ENCODE measurements at places on chromosomes 2 and 18.

DNA sequence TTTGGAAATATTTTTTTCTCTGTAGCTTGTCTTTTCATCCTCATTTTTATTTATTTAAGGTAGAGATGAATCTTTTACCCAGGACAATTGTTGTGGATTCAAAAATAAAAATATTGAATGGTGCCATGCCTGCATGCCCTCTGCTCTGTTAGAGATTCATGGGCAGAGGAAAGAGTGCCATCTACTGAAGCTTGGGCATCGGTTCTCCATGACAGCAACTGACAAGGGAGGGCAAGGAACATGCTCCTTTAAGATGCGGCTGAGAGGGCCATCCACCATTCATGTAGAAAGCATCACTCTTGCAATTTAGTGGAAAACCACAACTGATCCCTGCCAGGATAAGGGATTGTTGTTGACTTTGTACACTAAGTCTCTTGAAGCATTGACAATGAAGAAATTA is 79.9 kb downstream of the PARD3B start:
- DNase-seq, result no peak

DNA sequence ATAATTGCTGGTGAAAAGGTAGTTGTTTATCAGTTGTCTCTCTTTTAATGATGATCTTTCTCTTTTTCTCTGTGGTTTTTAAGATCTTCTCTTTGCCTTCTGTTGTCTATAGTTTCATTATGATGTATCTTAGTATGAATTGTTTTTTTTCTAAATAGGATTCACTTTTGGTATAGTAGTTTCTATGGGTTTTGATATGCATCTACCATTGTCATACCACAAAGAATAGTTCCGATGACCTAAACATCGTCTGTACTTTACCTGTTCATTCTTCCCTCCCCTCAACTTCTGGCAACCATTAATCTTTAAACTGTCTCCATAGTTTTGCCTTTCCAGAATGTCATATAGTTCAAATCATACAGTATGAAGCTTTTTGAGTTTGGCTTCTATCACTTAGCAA is 19.6 kb downstream of the RDH14 start:
- no peak for DNase-seq

- DNase-seq, result no peak
These were observed 67.1 kb upstream of the CTDP1 start for GRCh38 chr18:79612291-79613108.

- DNase-seq, result no peak
These were observed 408.8 kb downstream of the NUP35 start for GRCh38 chr2:183533021-183533420.

DNA sequence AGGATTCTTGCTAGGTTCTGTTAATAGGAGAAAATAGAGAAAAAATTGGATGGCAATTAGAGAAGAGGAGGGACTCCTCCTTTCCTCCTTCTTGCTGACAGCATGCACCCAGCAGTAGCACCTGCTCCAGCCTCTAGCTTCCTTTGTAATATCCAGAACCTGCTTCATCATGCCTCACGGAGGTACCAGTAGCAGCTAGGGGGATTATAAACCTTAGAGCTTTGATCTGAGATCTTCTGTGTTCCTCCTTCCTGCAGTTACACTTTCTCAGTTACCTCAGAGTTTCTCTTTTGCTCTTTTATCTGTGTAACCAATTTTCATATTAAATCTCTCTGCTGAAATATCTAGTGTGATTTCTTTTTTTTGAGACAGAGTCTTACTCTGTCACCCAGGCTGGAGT is 16.6 kb downstream of the DPP4 start:
- DNase-seq, result no peak

DNA sequence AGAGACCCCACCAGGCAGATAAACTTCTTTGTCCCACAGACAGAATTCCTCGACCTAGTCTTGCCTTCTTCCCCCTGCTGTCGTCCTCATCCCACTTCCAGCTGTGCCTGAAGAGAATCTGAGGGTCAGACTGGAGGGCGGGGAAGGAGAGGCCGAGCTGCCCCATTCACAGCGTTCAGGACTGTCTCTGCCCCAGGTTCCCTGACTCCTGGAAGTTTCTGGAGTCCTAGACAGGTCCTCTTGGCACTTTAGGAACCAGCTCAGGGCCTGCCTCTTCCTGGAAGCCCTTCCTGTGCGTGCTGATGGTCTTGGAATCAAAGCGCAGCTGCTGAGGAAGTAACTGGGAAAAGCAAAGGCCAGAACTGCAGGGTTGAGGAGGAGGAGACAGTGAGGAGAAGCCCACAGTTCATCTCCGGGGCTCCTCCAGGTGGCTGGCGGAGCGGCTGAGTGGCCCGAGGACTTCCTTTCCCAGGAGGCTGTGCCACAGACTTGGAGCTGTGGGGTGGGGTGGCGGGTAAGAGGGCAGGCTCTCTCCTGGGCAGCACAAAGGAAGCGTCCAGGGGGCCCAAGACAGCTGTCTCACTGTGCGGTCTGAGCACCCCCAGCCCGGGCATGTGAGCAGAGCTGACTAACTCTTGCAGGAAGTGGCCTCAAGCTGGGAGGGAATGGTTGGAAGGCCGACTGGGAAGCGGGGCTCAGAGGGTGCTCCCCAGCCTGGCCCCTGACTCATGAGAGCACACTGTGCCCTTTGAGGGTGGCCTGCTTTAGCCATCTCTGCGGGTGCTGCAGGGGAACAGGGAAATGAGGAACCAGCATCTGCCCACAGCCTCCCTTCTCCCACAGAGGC is 39.5 kb downstream of the SDC1 start:
- no peak for DNase-seq

DNA sequence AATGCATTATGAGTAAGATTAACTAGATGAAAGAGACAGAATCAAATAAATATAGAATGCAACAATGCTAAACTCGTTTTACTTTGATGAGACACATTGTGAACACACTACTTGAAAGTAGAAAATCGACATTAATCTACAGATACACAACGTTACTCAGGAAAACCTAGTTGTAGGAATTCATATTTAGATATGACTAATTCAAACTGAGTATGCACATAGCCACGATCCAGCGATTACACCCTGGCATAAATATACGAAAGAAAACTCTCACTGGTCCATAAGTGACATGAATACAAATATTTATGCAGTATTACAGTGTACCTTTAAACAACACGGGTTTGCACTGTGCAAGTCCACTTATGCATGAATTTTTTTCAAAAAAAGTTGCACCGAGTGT is 485.6 kb downstream of the TMX3 start:
- no peak for DNase-seq

Measured in T follicular helper cell (primary cell).